ENCODE measurements at places on chromosomes 7 and 10. TPM values are rescaled to one million over a fixed set of nuclear protein-coding genes. Genes with fewer than 3 reads are reported as not detected.

DNA sequence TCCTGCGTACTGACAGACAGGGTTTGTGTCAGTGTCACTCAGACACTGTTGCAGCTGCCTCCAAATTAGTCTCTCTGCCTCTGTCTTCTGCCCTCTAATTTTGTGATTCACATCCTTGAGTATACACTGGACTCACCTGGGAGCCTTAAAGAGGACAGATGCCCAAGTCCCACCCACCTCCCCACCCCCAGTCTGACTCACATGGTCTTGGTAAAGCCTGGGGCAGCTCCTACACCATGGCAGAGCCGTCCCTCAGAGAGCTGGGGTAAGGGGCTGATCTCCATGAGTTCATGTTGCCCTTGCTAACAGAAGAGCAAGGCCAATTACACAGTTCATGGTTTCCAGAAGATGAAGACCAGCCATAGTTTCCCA lies 197.6 kb upstream of the STK17A start:
- no peak for DNase-seq

The NPVF gene
- total RNA-seq, result not detected

DNA sequence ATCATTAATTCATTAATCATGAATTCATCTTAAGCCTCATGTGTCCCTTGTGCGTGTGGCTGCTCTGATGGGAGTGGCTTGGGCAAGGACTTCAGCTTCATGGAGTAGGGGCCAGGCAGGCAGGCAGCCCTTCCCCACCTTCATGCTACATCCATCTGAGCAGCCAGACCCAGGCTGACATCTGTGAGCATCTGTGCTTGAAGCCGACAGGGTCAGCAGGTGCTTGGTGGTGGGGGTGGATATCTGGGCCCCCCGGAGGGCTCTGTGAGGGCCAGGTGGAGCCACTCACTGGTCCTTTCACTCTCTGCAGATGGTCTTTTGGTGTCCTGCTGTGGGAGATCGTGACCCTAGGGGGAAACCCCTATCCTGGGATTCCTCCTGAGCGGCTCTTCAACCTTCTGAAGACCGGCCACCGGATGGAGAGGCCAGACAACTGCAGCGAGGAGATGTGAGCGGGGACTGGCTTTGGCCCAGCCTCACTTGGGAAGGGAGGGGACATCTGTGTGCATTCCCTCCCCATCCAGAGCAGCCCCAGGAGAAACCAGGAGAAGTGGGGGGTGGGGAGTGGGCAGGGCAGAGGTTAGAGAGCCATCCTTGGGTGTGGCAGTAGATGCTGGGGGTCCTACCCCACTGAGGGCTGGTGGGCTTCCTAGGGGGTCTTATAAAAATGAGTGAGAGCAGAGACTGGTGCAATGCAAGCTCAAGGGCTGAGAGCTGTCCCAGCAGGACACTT lies 14.7 kb upstream of the CSGALNACT2 start:
- DNase-seq, result no peak

DNA sequence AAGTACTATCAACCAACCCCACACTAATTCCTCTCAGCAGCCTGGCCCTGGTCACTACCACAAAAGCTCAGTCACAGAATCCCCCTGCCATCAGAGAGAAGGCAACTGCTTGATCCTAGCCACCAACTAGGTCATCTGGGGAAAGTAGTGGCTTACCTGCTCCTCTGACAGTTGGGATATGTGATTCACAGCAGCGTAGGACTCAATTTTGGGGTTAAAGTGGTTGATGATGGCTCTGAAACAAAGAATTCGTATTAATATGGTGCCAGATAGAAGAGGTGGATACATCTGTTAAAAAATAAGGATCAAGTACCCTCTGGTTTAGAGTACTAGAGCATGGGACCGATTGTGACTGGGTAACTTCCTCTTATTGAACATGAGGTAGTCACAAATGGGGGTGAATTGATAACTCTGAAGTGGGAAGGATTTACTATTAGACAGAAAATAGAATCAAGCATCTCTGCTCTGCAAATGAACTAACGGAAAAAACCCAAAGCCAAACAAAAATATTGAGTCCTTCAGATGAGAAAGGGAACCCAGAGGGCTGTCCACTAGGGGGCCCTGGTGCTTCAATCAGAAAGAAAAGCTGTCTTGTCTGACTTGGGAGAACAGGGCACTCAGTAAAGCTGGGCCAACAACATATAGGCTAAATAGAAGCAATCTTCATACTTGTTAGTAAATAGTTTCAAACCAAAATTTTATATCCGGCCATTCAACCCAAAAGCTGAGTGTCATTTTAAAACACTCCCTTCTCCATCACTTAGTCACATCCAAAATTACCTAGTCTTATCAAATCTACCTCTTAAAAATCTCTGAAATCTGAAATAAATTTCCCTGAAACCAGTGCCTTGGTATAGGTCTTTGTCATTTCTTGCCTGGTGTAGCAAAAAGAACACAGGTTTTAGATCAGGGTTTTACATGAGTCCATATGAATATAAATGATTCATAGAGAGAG lies 45.9 kb upstream of the KCNIP2 start:
- DNase-seq, result peak; percentile 47

DNA sequence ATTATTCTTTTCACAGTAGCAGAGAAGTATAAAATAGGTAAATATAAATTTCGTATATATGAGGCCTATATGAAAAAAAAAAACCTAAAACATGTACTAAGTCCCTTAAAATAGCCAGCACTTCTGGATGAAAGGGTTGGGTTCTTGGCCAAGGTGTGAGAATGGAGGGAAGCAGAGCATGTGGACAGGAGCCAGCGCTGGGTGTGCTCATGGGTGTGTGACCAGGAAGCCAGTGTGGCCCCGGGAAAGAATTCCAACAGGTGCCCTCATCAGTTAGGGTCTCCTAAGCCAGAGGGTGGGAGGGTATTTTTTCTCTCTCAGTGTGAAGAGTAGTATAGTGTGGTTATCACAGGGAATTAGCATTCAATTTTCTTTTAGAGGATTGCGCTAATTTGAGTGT lies 401.9 kb upstream of the IGFBP3 start:
- DNase-seq, result no peak

DNA sequence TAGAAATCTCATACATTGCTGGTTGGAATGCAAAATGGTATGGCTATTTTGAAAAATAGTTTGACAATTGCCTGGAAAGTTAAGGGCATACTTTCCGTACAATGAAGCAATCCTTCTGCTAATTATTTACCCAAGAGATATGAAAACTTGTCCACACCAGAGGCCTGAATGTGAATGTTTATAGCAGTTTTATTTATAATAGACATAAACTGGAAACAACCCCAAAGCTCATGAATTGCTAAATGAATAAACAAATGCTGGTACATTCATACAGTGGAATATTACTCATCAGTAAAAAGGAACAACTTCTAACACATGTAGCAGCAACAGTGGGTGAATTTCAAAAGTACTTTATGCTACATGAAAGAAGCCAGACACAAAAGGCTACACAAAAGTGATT lies 42.7 kb downstream of the MMRN2 start:
- DNase-seq, result no peak

DNA sequence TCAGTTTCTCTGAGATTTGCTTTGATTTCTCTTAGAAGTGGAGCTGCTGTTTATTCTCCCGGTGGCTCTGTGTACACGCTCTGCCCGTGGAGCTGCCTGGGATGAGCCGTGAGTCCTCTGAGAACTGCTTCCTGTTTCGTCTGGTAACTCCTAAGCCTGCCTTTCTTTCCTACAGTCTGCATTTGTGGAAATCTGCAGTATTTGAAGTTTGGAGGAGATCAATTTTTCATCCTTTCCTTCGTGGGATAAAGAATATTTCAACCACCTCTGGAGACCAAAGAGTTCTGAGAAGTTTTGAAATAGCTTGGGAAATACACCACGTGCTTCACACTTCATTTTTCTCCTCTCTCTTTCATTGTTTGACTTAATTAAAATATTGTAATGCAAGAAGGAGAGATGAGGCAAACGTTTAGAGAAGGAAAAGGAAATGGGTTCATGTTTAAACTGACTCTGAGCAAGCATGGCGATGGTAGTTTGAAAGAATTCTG lies 311.9 kb downstream of the LRMDA start:
- no peak for DNase-seq

DNA sequence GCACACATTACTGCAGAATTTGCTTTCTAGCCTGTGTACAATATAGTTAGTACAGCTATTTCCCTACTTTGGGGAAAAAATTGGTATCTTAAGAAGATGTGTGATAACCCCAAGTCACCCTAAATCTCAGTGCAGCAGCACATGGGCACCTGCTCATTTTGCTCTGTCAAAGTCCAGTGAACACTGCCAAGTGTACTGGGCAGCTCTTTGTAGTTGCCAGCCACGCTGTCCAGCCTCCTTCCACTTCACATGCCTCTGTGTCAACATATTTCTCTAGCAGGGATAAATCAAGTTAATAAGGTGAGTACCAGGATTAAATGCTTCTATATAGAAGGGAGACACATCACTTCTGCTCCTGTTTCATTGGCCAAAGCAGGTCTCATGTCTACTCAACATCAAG lies 87.1 kb upstream of the CDC14C start:
- no peak for DNase-seq

DNA sequence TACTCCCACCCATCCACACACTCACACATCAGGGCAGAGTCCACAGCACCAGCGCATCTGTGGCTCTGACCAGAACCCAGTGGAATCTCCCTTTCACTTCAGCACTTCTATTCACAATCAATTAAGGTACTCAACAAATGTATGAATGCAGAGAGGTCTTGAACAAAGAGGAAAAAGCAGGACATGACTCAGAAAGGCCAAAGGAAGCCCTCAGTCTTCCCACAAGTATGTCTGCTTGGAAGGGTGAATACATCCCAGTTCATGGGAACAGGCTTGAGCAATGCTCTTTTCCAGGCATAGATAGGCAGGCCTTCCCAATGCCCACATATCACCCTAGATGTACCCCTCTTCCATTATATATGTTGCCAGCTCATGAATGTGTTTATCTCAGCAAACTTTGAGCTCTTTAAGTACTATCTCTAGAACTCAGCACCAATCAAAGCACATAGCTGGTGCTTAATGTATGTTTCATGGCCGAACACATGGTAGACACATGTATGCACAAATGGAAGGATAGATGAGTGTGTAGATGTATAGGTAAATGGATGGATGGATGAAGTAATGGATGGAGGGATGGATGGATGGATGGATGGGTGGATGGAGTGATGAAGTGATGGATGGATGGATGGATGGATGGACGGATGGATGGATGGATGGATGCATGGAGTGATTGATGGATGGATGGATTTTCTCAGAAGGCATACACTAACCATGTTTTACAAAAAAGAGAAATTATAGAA lies 507.6 kb downstream of the GRID1 start:
- DNase-seq, result no peak

The TMEM270 gene
- not detected for total RNA-seq

The NAT16 gene
- total RNA-seq, result 2.1 TPM

GRCh38 chr10:49254556-49255318 lies 44.2 kb upstream of the C10orf71 start:
- DNase-seq, result no peak

GRCh38 chr7:32061346-32061745 lies 8.9 kb downstream of the PDE1C start:
- DNase-seq, result no peak

GRCh38 chr10:93333278-93333978 lies 148.7 kb downstream of the MYOF start:
- DNase-seq, result no peak

The GRID2IP gene
- 3.5 TPM for total RNA-seq

DNA sequence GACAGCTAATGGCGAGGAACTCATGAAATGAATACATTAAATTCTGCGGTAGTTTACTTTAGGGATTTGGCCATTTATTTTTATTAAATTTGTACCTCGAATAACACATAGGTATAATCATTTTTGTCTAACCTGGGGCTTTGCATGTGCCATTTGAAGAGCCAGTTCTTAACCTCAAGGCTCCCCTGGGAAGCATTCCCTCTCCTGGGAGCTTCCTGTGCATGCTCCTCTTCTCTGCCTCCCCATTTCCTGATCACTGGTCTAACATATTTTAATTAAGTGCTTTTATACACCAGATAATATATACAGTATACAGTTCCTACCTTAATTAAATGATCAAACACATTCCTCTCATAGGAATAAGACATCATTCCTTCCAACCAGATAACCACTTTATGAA lies 183.9 kb upstream of the FZD1 start:
- no peak for DNase-seq

- DNase-seq, result no peak
These were observed 51.1 kb upstream of the NANOS1 start for GRCh38 chr10:118978316-118978997.

The LRRD1 gene
- total RNA-seq, result 1.7 TPM

DNA sequence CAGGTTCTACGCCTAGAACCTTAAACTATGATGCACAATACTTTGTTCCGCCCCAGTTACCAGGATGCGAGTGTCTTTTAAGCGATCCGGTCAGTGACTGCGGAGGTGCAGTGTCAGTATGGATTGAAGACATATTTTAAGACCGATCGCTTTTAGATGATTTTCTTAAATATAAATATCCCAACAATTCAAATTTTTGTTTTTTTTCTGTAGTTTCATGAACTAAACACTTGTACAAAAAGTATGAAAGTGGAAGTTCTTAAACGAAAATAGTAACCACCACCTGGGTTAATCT lies 835 bp downstream of the COMMD3 start:
- DNase-seq, result no peak

DNA sequence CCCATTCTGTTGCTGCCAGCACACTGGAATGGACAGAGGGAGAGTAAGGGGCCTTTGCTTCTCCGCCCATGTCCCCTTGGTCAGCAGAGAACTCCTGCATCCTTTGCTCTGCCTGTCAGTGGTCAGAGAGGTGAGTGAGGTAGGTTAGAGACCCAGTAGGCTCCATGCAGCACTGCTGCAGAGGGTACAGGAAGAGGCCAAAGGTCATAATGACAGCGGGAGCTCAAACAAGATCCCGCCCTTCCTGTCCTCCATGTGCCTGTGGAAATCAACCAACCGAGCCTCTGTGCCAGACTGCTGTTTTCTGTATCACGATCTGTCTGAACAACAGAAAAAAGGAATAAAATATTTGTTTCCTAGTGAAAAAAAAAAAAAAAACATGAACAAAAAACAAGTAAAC lies 81.4 kb downstream of the ZNF33B start:
- DNase-seq, result no peak

- no peak for DNase-seq
These were observed 22.7 kb upstream of the IKZF1 start for GRCh38 chr7:50281680-50282445.

The HABP2 gene
- not detected for total RNA-seq

DNA sequence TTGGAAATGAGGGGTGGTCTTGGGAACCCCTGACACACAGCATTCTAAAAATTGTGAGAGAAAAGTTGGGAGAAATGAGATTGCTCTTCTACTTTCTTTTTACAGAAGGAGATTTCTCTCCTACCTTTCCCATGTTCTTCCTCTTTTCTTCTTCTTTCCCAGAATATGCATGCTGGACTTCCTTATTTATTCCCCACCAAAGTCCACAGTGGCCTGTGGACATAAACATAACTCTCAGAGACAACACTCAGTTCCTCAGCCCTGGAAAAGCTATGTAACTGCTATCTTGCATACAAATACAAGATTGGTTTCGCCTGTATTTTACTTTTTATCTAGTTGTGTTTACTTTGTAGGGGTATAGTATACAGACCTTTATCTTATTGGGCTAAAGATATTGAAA lies 54.6 kb upstream of the C1GALT1 start:
- DNase-seq, result no peak

- DNase-seq, result no peak
These were observed 118.8 kb downstream of the NPSR1 start for GRCh38 chr7:34776748-34777358.

- DNase-seq, result no peak
These were observed 8.5 kb upstream of the BAG3 start for GRCh38 chr10:119642556-119643111.

The AOAH gene
- 3.4 TPM for total RNA-seq

The SYPL1 gene
- total RNA-seq, result 24.7 TPM

All from cerebellum (tissue), 4 donors.